Colonic mucosa (tissue), 4 donors: ENCODE measurements at places on chromosomes 2 and 18.

DNA sequence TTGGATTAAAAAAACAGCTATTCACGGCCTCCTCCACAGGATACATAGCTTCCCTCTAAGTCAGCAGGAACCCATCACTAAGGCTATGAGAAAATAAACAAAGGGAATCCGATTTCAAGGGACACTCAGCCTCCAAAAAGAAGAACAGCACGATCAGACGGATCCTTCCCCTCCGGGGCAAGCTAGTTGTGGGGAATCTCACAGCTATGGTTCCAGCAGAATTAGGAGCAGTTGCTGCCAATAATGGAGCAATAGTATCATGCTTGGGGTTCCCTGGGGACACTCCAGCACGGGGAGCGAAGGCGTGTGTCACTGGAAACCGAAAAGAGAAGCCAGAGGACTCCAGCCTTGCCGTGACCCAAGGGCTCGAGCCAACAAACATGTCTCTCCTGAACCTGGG lies 163.1 kb downstream of the TTC32 start:
- peak; percentile 29 for DNase-seq

DNA sequence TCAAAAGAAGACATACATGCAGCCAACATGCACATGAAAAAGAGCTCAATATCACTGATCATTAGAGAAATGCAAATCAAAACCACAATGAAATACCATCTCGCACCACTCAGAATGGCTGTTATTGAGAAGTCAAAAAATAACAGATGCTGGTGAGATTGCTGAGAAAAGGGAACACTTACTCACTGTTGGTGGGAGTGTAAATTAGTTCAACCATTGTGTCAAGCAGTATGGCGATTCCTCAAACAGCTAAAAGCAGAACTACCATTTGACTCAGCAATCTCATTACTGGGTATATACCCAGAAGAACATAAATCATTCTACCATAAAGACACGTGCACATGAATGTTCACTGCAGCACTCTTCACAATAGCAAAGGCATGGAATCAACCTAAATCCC lies 95.5 kb upstream of the XIRP2 start:
- no peak for DNase-seq

DNA sequence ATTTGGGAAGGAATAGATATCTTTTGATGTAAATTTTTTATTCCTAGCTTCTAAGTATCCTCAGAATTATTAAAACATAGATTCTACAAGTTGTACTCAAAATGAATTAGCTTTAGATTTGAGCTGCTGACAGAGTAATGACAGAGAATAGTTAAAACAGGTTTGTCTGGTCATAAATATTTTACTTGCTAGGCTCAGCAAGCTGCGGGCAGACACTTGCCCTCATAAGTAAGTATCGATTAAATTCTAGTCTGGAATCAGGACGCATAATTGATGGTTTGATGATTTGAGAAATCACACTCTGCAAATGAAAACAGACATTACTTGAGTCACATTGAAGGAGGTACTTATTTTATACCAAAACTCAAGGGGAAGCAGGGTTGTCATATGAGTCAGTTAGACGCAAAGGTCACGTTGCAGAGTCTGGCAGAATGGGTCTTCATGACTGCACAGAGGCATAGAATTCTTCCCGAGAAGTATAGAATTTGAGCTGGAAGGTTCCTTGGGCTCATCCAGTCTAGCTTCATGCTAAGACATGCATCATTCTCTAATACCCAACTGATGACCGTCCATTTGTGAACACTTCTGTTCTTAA lies 27.5 kb downstream of the ARL4C start:
- DNase-seq: no peak

DNA sequence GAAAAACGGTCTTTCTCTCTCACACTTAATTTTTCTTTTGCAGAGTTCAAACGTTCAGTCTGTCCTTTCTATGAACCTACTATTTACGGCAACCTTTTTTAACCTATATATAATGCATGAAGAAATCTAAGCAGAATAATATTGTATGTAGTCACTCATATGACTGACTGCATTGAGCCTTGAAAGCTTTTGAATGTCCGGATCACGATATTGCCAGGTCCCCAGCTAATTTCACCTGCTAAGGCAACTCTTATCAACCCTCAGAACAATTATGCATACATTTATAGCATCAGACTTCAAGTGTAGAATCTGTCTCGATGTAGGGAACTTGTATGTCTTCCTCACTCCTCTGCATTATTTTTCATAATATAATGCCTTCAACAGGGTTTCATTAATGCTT lies 1083.8 kb upstream of the KLHL29 start:
- no peak for DNase-seq
